ENCODE measurements at places on chromosomes 2 and 18. TPM values are rescaled to one million over a fixed set of nuclear protein-coding genes. Genes with fewer than 3 reads are reported as not detected.

CDH2 gene
- 0.11 TPM for total RNA-seq

ACVR1 gene
- 10.7 TPM for total RNA-seq

TRIM43 gene
- total RNA-seq = not detected

RAB12 gene
- 14.5 TPM for total RNA-seq

DNA sequence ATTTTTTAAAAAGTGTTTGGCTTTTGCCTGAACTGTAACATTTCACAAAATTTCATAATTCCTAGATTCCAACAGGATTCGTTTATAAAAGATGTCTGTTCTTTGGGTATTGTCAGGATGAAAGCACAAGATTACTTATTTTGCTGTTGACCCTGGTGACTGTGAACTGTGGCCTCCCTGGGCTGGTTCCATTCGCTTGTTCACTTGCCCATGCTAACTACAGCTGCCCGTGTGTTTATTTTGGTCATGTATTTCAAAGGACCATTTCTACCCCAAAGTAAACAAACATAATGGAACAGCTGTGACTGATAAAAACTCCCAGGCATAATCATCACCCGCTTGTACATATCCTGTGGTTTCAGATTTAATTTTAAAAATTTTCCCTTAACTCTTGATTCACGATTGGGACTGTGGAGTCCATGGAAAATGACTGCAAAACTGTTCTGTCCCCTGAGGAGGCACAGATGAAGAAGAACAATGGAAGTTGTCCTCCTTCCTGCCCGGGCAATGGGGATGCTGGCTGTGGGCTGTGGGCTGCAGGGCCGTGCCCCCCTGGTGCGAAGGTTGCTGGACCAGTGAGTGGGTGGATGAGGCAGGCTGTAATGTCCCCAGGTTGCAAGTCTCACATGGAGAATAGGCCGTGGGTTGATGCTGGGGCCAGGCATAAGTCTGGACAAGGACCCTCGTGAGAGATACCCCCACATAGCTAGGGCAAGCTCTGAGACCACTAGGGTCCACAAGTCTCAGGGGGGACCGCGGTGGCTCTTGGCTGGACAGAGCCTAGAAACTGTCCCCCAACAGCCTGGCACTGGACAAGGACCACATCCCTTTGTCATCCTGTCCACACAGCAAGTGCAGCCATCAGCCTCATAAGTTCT, 28.9 kb upstream of the HDAC4 start:
- DNase-seq = no peak

- DNase-seq = no peak
Measured at GRCh38 chr2:28523902-28524301, 28.0 kb downstream of the PLB1 start.

- no peak for DNase-seq
Measured at GRCh38 chr2:8510519-8510918, 171.3 kb upstream of the ID2 start.

DNA sequence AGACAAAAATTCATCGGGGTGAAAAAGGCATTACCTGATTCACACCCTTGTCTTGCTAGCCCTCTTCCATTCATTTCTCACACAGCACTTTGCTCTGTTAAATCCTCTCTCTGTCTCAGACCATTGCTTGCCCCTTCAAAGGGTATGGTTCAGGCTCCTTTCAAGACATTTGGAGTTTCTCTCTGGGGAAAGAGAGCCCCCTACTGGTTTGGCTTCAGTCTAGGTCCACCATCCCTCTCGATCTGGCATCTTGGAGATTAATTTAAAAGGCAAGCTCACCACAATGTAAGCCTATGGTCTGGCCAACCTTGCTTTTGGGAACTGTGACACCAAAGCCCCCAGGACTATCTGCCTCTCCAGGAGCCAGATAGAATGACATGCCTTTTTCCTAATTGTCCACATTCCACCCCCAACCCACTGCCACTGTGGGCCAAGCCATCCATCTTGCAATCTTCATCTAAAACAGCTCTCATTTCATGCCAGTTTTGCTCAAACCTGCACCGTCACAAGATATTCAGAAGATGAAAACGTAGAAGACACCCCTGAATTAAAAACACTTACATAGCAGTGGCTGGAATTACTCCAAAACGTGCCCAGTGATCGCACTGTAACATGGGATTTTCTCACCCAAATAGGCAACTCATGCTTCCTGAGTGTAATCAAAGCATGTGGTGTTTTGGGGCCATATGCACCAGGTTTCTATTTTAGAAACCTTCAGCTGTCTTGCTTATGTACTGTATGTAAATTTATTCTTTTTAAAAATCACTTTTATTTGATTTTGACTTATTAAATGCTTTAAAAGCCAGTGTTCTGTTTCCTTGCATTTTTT, 93.9 kb downstream of the FARSB start:
- DNase-seq = peak; percentile 47

Data from activated CD8-positive, alpha-beta T cell treated with anti-CD3 and anti-CD28 coated beads, Interleukin-2, amount 10 ng/mL, durations not matched to agents 7 days and 5 days (primary cell).